ENCODE measurements at places on chromosomes 3 and 15.

DNA sequence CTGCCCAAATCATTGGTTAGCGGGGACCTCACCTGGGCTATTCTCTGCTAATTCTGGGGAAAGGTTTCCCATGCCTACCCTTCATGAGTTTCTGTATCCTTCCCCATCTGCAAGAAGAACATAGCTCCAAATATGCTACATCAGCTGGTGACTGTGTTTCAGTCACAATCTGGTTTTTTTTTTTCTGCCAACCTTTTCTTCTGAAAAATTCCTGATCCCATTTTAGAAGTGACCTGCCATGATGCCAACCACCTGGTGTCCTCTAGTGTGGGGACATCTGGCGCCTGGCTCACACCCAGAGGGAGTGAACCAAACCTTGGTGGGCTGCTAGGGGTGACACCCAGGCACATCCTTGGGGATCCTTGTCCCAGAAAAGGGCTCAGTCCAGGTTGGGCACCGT, 76.1 kb downstream of the CHRD start:
- no peak for DNase-seq

- DNase-seq, result no peak
Measured at GRCh38 chr3:87287011-87287410, 10.6 kb upstream of the POU1F1 start.

DNA sequence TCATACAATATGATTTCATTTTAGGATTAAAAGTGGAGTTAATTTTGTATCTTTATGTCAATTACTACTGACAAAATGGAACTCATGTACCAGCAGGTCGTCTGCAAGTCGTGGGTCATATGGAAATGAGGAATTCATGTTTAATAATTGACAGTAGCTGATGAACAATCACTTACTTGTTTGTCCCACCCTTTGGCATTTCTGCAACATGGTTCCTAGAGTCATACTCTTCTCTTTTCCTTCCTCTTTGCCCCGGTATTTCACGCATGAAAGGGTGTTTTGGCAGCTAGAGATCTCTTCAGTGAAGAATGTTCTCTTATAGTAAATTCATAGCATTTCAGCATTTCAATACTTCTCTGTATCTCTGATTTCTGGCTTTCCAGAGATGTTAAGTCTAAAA, 133.3 kb upstream of the SLC24A5 start:
- no peak for DNase-seq

DNA sequence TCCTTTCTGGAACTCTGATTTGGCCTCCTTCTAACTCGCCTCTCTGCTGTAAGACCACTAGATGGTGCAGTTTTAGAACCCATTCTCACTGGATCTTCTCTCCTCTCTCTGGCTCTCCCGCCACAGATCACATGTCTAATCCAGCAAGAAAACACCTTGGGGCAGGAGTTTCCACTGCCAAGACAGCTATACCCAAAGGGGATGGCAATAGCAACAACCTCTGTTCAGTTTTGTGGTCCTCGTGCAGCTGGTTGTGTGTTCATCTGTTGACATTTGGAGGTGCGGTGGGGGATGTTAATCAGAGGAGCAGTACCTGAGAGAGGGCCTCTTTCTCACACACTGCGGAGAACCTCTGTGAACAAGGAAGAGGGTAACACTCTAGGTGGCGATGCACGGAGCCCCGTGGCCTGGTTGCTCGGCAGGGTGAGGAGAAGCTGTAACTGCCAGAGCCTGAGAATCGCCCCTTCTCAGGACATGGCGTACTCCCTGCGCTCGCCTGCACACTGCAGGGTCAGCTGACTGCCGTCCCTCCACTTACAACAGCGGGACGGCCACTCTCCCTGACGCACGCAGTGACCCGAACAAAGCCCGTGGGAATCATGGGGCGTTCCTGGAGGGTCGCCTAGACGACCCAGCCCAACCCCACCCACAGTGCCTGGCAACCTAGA, at the start of gene TEX55:
TSS of gene TEX55 (plus strand) at position 666 of the 668 bp plus-strand sequence. CDS start 25 bp downstream, outside the sequence.
- peak; percentile 10 for DNase-seq

GRCh38 chr15:65651831-65652749, 30.4 kb downstream of the SLC24A1 start:
- no peak for DNase-seq

- DNase-seq, result no peak
Measured at GRCh38 chr3:197425485-197426120, 127.2 kb upstream of the DLG1 start.

DNA sequence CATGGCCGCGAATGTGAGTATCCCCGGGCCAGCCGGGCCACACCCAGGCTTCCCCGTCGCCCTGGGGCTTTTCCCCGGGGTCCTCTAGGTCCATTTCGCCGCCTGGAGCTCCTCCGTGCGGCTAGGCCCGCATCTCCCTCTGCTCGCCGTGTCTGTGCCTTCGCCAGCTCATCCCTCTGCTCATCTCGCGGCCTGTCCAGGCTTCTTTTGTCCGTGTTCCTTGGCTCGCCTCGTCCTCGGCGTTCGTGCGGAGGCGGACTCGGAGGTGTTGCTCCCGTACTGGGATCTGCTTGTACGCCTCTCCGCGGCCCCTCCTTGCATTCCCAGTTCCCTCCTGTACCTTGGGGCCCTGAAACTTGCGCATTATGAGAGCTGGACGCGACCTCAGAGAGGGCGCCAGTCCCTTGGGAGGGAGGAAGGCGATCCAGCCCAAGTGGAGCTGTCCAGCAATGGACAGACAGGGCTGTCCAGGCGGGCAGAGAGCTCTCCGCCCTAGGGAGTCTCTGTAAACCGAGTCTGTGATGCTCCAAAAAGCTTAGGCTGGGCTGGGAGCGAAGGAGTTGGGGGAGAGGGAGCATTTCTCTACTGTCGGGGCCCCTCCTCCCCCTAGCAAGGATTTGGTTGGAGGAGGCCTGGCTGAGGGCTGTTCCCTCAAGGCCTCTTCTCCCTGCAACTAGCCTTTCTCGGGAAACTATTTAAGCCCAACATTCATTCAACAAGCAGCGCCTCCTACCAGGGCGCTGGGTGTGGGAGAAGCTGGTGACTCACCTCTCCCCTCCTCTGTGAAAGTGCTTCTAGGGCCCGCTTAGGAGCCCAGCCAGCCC, 553 bp downstream of the TMEM43 start:
- no peak for DNase-seq

DNA sequence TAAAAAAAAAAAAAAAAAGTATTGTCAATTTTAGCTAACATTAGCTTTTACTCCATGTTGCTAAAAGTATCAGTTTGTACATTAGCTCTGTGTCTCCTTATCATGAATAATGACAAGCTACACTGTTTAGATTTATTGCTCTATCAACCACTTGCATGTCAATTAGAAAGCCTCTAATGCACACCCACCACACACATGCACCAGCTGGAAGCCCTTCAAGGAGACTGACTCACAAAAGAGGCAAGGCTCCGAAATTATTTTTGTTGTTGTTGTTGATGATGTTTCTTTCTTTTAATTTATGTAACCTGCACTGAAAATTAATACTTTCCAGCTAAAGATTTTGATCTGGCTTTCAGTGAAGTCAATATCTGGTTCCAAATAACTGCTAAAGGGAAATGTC, 71.5 kb downstream of the ETFA start:
- peak; percentile 59 for DNase-seq

DNA sequence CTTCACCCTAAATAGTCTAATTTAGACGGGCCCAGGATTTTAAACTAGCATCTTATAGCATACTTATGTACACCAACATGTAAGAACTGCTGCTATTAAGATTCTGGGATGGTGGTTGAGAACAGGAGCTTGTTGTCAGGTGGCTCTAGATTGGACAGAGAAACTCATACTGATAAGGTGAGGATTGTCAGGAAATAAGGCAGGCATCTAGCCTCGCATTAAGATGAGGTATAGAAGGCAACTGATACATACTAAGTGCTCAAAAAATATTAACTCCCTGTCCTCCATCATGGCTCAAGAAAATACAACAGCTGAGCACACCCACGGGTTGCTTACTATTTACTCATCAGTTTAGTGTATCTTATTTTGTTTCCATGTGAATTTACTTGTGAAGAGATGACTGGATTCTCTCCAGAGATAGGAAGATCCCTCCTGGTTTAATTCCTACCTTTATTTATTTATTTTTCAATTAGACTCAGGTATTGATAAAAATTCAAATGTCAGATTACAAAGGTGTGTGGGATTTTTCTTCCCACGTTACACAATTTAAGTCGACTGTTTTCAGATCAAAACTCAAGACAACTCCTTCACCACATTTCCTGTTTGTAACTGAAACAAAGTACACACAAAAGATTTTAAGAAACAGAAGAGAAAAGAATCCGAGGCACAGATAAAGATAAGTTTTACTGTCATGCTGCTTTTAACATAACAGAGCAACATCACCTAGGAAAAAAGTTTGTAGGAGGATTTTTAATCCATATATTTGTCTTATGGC, at the start of gene TRAT1:
TSS of gene TRAT1 (plus strand) at position 664 of the 775 bp plus-strand sequence. CDS start 142 bp downstream, outside the sequence.
- no peak for DNase-seq

DNA sequence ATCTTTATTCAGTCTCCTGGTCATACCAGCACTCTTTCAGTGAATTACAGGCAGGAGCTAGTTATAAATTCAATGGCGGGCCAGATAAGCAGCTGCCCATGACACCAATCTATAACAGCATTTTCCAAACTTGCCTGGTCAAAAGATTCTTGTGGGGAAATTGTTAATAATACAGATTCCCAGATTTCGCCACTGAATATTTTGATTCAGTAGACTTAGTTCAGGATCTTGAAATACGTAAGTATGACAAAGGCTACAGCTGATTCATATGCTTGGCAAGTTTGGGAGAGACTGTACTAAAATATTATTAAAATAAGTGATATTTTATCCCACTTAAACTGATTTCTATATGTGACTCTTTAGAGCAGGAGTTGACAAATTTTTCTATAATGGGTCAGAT, 119.3 kb downstream of the TMCO5A start:
- no peak for DNase-seq

DNA sequence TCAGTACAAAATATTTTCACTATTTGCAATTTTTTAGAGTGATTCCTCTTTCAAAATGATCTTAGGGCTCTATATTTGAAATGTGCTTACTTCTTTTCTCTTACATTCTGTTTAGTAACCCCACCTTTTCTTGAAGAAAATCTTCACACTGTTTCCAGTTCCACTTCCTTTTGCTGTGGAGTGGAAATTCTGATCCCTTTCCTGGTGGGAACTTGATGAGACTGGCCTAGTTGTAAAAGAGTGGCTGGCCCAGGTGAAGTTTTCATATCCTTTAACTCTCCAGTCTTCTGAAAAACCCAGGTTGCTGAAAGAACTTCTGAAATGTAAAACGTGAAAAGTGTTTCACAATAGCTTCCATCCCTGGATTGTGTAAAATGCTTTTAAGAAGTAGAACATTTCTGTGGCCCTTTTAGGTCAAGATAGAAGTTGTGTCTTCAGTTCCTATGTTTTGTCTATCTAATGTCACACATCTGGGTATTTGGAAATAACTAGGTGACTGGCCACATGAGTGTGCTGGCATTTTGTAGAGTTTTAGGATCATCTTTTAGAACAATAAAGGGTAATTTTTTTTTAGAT, 84.8 kb upstream of the LRIG1 start:
- no peak for DNase-seq

GRCh38 chr3:52892625-52893311, 4.6 kb downstream of the STIMATE start:
- DNase-seq, result no peak

GRCh38 chr15:96687388-96688107, 357.0 kb downstream of the NR2F2 start:
- DNase-seq, result no peak

DNA sequence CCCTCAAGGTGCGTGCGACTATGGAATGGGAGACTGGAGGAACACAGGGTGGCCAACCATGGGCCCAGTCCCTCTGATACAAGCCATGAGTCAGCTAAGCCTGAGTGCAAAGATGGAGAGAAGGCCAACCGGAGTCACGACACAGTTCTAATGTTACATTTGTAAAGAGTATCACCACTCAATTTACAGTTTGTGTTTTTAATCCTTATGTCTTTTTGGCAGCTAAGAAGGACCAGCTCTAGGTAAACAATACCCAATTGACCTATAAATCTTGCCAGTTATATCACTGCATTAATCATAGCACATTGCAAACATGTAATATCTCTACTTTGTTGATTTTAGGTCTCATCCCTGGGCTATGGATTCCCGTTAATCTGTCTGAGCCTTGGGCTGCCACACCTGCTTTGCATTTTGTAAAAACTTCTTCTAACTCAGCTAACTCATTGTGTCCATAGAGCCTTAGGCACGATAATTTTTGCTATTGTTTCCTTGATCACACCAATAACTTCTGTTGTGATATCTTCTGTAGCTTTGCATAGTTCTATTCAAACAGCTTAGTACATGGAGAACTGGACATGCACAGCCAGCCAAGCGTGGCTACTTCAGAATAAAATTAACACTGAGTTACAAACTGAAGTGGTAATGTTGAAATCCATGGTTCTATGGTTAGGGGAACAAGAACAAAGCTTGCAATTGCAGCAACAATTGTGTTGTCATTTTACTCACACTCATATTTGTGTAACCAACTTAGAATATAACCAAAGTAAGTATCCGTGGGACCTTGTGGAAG, 50.3 kb downstream of the LSM3 start:
- no peak for DNase-seq

GRCh38 chr3:54085936-54086335, 36.4 kb upstream of the CACNA2D3 start:
- no peak for DNase-seq

- DNase-seq, result no peak
Measured at GRCh38 chr15:39896846-39897245, 23.2 kb downstream of the GPR176 start.

DNA sequence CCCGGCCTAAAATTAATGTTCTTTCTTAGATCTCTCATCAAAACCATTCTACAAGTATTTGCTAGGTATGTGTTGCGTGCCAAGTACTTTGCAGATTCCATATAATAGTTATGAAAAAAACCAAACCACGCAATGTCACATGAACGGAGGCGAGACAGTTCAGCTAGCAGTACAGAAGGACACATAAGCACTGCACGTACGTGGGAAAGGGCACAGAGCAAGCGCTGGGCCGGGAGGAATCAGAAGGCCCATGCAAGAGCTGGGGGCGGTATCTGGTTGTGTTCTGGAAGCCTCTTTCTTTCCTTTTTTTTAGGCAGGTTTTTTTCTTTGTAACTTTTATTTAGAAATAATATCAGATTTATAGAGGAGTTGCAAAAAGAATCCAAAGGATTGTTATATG, 11.3 kb downstream of the PDIA5 start:
- no peak for DNase-seq

- no peak for DNase-seq
Measured at GRCh38 chr15:76996526-76997401, 1.8 kb downstream of the PSTPIP1 start.

- no peak for DNase-seq
Measured at GRCh38 chr3:193954752-193955151, 181.2 kb upstream of the HES1 start.

DNA sequence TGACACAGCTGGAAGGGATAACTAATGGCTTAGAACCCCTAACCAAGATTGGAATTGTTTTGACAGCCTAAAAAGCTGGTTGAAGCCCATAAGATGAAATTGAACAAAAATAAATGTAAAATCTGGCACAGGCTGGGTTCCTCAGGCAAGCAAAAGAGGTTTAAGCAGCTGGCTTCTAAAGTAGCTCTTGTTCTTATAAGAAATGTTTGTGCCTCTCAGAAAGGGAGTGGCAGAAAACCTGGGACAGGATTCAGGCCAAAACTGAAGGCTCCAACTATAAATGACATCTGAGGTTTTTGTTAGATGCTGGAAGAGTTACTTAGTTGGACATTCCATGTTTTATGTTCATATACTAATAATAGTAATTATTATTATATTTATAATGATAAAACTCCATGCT, 378.3 kb downstream of the CNTN4 start:
- DNase-seq, result no peak

GRCh38 chr3:72041511-72041910, 256.6 kb upstream of the PROK2 start:
- no peak for DNase-seq

GRCh38 chr15:60218256-60218655, 179.5 kb downstream of the ANXA2 start:
- no peak for DNase-seq
